Ovary (tissue), 10 donors: ENCODE measurements at places on chromosomes 2 and 18. TPM values are rescaled to one million over a fixed set of nuclear protein-coding genes. Genes with fewer than 3 reads are reported as not detected.

DNA sequence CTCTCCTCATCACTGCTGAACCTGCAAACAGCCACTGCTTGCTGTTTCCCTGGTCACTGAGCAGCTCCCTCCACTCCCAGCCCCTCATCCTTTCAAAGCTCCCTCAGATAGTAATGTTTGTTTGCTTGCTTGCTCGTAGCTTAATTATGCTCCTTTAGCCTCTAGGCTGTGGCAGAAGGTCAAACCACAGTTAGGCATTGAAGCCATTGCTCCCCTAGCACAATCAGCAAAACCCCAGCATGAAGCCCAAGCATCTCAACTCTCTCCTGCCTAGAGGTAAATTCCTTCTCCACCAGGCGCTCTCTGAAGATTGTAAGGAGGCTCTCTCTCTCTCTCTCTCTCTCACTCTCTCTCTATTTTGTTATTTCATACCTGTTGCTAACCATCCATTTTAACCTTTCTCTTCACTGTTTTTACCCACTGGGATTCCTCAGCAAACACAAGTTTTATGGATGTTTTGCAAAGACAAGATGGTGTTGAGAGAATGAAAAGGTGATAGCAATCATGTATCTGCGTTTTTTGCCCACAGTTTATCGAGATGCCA is 135.9 kb upstream of the HNRNPA3 start:
- no peaks in the 10 kb centered on the region for H3K36me3 ChIP-seq
- no peak for DNase-seq
- H3K4me3 ChIP-seq = no peak overlapping the region
- H3K4me1 ChIP-seq = no peaks in the 10 kb centered on the region

DNA sequence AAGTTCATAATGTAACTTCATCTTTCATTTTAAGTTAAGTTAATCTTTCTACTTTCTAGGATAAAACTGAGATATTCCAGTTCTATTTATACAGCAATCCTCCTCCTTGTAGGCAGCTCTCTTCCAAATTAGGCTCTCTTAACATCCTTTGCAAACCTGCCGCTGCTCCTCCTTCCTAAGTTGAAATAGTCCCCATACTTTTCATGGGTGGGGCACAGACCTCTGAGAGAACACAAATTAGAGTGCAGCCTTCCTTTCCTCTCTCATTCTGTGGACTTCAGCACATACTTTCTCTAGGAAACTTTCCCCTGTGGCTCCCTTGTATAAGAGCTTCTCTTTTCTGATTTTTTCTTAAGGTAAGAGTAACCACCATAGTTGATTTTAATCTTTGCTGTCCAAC is 28.3 kb downstream of the TWSG1 start:
- H3K27me3 ChIP-seq = no peaks in the 10 kb centered on the region
- peaks cover 3% of the 10 kb centered on the region for H3K4me1 ChIP-seq
- DNase-seq = no peak
- H3K36me3 ChIP-seq = no peaks in the 10 kb centered on the region

DNA sequence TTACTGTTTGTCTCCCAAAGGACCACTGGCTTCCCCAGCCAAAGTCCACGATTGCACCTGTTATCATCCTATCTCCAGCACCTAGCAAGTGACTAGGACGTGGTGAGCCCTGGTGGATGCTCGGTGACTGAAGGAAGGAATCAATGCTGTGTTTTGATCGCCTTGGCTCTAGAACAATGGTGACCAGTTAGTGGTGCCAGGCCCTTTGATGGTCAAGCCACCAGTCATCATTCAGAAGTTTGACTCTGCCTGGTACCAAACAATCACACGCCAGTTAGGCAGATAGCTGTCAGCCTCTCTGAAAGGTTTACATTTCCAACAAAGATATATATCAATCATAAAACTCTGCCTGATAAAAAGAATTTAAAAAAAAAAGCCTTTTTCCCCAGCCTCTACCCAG is 244.1 kb downstream of the SH3BP4 start:
- no peak overlapping the region for H3K4me3 ChIP-seq
- no peaks in the 10 kb centered on the region for H3K27me3 ChIP-seq
- no peaks in the 10 kb centered on the region for H3K4me1 ChIP-seq
- DNase-seq = no peak
- no peaks in the 10 kb centered on the region for H3K36me3 ChIP-seq
- H3K27ac ChIP-seq = no peak overlapping the region

- no peak for DNase-seq
- H3K27me3 ChIP-seq = no peaks in the 10 kb centered on the region
- H3K4me1 ChIP-seq = no peaks in the 10 kb centered on the region
- no peak overlapping the region for H3K27ac ChIP-seq
- no peak overlapping the region for H3K4me3 ChIP-seq
Measured at GRCh38 chr18:77822632-77823031, 573.0 kb downstream of the GALR1 start.

- DNase-seq = no peak
- no peaks in the 10 kb centered on the region for H3K36me3 ChIP-seq
- no peak overlapping the region for H3K4me3 ChIP-seq
- peaks cover 3% of the 10 kb centered on the region for H3K4me1 ChIP-seq
Measured at GRCh38 chr18:69843015-69843414, 104.7 kb downstream of the CD226 start.

DNA sequence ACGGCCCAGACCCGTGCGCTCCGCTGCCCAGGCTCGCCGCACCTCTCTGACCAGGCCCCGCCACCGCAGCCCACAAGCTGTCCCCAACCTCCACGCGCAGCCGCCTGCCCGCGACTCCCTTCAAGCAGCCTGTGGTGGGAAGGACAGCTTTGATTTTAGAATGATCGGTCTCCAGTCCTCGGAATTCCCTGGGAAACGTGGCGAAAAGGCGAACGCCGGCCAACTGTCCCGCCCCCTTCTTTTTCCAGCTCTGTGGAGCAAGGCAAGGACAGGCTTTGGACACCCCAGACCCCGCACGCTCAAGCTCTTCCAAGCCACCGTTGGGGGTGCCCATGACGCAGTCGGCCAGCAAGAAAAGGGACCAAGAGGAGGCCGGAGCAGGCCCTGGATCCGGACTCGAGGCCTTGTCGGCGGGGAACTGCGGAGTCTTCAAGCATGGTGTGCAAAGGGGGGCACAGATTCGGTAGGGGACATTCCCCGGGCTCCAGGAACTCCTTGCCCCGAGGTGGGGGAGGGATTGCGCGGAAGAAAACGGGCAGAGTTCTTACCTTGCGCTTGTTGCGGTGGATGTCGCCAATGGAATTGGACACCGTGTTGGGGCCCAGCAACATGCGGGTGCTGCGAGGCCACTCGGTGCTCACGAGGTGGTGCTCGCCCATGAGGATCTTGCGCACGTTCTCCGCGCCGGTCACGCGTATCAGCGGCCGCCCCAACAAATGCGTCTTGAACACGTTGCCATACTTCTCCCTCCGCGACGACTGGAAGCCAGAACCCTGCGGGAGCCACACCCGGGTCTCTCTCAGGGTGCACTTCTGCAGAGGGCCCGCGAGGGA is 4.0 kb downstream of the CYP26B1 start:
- H3K4me1 ChIP-seq = peaks cover 9% of the 10 kb centered on the region
- no peaks in the 10 kb centered on the region for H3K27me3 ChIP-seq
- no peaks in the 10 kb centered on the region for H3K36me3 ChIP-seq

- H3K4me3 ChIP-seq = no peak overlapping the region
- DNase-seq = no peak
- H3K4me1 ChIP-seq = no peaks in the 10 kb centered on the region
Measured at GRCh38 chr2:119377993-119378345, 11.2 kb downstream of the DBI start.

- H3K27me3 ChIP-seq = no peaks in the 10 kb centered on the region
- H3K27ac ChIP-seq = no peak overlapping the region
- no peak for DNase-seq
- H3K4me1 ChIP-seq = no peaks in the 10 kb centered on the region
- no peaks in the 10 kb centered on the region for H3K36me3 ChIP-seq
Measured at GRCh38 chr2:150109912-150110311, 377.6 kb downstream of the RND3 start.

DNA sequence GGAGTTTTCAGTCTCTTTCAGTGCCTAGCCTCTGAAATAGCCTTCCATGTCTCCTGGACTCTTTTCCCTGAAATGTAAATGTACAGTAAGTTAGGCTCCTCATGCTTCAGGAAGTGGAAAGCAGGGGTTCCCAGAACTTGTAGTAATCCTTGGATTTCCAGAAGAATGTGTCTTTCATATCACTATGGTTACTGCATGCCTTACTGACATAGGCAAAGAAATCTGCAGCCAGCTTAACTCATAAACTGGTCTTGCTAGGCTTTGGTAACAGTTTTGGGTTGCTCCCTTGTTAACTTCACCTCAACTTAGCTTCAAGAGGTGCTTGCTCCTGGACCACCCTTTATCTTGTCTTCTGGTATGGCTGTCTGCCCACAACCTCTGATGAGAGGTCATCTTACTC is 686.8 kb upstream of the DDX18 start:
- DNase-seq = no peak
- no peak overlapping the region for H3K4me3 ChIP-seq
- no peaks in the 10 kb centered on the region for H3K36me3 ChIP-seq

GRCh38 chr18:13305301-13305700 is 86.7 kb downstream of the LDLRAD4 start:
- H3K4me1 ChIP-seq = no peaks in the 10 kb centered on the region
- no peak overlapping the region for H3K4me3 ChIP-seq
- H3K27me3 ChIP-seq = no peaks in the 10 kb centered on the region
- no peak for DNase-seq
- H3K36me3 ChIP-seq = no peaks in the 10 kb centered on the region
- no peak overlapping the region for H3K27ac ChIP-seq

DNA sequence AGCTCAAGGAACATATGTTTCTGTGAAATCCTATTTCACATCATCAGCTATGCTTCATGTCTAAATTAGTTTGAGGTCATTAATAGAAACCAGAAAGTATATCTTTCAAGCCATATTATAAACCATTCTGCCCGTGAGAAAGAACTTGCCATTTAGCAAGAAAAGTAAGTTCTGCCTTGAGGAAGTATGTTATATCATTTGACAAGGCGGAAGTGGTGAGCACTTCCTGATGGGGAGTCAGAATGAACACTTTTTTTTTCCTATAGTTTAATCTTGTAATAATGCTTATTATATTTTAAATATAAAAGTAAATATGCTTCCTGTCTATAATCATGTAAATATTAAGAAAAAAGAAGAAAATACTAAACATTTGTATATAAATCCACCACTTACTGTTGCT is 39.3 kb upstream of the NRXN1 start:
- no peak for DNase-seq
- H3K27me3 ChIP-seq = no peaks in the 10 kb centered on the region
- no peak overlapping the region for H3K27ac ChIP-seq
- no peak overlapping the region for H3K4me3 ChIP-seq
- no peaks in the 10 kb centered on the region for H3K36me3 ChIP-seq

DNA sequence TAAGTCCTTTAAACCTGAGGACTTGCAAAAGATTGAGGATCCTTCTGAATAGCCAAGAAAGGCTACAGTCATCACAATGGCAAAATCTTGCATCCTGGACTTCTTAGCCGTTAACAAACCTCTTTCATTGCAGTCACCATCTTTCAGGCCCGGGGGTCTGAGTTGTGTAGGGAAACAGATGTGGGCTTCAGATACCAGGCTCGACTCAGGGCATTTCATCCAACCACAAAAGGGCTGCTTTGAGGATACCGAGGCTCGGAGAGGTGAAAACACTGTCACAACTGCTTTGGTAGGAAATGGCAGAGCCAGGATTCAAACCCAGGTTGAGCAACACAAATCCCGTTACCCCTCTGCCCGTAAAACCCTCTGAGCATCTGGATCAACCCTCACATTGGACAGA is 147.4 kb downstream of the TFCP2L1 start:
- no peak for DNase-seq
- no peaks in the 10 kb centered on the region for H3K4me1 ChIP-seq
- H3K36me3 ChIP-seq = no peaks in the 10 kb centered on the region
- H3K4me3 ChIP-seq = no peak overlapping the region

- H3K4me1 ChIP-seq = no peaks in the 10 kb centered on the region
- H3K4me3 ChIP-seq = no peak overlapping the region
- H3K27me3 ChIP-seq = no peaks in the 10 kb centered on the region
- peak; percentile 52 for DNase-seq
- no peak overlapping the region for H3K27ac ChIP-seq
Measured at GRCh38 chr2:235746257-235746934, 252.6 kb downstream of the AGAP1 start.

GRCh38 chr18:42038936-42039335 is 83.9 kb downstream of the PIK3C3 start:
- H3K27me3 ChIP-seq = no peaks in the 10 kb centered on the region
- H3K36me3 ChIP-seq = no peaks in the 10 kb centered on the region
- no peak overlapping the region for H3K27ac ChIP-seq
- no peaks in the 10 kb centered on the region for H3K4me1 ChIP-seq

DNA sequence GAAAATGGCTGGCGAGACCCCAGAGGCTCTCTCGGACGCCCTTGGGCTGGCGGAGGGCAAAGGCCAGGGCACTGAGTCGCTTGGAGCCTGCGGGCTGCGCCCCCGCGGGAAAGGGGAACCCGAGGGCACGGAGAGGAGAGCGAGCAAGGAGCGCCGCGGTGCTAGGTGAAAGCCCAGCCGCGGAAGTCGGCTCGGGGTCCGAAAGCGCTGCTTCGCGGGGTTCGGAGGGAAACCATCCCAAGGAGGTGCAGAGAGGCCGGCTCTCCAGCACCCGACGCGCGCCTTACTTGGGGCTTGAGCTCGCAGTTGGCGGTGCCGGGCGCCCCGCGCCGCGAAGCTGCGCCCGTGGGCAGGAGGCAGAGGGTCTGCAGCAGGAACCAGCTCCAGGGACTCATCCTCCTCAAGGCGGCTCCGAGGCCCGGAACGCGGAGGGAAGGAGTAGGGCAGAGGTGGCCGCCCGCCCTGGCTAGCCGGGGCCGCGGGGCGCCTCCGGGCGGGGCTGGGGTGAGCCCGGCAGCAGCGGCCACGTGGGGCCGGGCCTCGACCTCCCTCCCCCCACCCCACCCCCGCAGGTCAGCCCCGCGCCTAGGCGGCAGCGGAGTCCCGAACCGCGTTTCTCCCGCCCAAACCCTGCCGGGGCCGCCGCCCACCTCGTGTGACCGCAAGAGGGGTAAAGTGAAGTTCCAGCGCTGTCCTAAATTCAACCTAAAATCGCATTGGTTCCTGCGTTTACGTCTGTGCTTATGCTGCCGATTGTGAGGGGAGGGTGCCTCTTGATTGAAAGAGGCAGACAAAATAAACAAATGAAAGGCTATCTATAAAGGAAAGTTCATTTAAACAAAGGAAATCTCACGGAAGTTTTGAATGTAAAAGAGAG is at the start of gene TRABD2A:
TSS of gene TRABD2A (minus strand) at position 440 of the 877 bp plus-strand sequence. CDS start at position 395, 45 bp downstream.
- peak; percentile 55 for DNase-seq
- peaks cover 12% of the 10 kb centered on the region for H3K4me1 ChIP-seq
- H3K27ac ChIP-seq = peak within 1 kb of the TSS; percentile 45
- H3K36me3 ChIP-seq = no peaks in the 10 kb centered on the region

The VWA3B gene
- 1.1 TPM for total RNA-seq

The CHMP1B gene
- total RNA-seq = 35.2 TPM

The REEP1 gene
- total RNA-seq = 0.72 TPM

The NLRC4 gene
- total RNA-seq = 0.15 TPM
